ENCODE measurements at places on chromosomes 11 and 22.

DNA sequence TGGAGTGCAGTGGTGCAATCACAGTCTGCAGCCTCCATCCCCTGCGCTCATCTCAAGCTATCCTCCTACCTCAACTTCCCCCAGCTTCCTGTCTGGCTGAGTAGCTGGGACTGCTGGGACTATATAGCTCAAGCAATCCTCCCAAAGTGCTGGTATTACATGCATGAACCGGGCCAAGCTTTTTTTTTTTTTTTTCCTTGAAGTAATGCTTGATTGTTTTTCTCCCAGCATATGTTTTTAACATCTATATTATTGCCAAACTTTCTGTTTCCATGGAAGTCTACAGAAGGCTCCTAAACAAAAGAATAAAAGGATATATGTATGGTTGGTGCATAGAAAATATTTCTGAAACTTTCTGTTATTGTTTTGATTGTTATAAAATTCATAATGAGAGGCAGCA, 853.6 kb downstream of the KCNA4 start:
- DNase-seq, result no peak

GRCh38 chr11:99069856-99070444, 49.2 kb downstream of the CNTN5 start:
- DNase-seq, result peak; percentile 45

DNA sequence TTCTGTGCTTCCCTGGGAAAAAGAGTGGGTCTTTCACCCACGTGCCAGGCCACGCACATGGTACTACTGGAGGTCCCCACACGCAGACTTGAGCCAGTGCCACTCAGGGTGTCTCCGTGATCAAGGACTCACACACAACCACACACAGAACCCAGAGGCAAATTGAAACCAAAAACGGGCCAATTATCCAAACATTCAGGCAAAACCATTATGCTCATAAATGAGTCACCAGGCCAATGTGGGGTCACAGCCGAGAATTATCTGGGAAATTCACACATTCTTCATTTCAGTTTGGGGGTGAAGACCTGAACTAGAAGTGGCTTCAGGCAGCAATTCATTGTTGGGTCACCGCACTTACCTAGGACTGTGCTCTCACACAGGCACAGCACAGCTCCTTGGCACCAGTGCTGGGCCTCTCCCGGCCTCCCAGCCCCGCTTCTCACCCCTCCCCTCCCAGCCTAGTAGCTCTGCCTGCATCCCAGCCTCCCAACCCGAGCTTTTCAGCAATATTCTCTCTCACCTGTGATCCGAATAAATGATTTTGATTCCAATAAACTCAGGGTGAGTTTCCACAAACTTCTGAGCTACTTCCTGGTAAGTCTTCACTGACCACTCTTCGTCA, 28.0 kb downstream of the ADA2 start:
- DNase-seq, result no peak

- DNase-seq, result no peak
Observed at GRCh38 chr11:78341841-78342240, 75.8 kb downstream of the GAB2 start.

- no peak for DNase-seq
Observed at GRCh38 chr22:17874231-17874905, 100.1 kb upstream of the BID start.

DNA sequence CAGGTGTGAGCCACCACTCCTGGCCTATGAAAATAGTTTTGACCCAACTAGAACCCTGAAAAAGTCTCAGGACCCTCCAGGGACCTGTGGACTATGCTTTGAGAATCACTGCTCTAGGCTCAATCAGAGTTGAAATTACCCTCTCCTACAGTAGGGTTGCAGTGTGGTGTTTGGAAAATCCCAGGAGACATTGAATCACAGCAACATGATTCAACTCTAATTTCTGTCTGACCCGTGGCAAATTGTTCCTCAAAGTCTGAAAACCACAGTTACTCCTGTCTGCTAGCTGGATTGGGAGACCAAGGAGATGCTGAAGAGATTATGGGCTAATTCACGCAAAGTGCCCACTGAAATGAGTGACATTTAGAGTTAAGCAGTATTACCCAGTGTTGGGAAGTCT, 5.4 kb upstream of the MTMR3 start:
- no peak for DNase-seq

- no peak for DNase-seq
Observed at GRCh38 chr11:3157381-3158130, 7.6 kb downstream of the OSBPL5 start.

DNA sequence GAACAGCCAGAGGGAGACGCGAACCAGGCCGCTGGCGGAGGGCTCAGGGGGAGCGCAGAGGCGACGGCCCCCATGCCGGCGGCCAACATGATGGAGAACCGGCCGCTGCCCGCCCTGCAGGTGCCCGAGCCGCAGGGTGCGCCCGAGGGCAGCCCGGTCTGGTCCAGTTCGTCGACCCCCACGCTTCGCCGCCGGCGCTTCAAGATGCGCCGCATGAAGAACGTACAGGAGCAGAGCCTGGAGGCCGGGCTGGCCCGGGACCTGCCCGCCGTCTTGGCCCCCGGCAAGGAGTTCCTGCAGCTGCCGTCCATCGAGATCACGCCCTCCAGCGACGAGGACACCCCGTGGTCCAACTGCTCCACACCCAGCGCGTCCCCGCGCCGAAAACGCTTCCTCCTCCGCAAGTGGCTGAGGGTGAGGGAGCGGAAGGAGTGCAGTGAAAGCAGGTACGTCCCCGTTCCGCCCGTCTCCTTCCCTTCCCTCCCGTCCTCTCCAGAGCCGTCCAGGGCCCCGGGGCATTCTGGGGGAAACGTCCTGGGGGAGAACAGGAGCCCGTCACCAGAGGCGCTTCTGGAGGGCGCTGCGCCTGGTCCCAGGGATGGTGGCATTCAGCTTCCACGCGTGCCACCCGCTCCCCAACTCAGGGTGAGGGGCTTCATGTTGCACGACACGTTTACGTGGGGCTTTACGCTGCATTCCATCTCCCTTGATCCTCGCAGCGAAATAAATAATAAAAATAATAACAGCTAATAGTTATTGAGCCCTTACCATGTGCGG, 840 bp downstream of the GRAMD1B start:
- peak; percentile 81 for DNase-seq

DNA sequence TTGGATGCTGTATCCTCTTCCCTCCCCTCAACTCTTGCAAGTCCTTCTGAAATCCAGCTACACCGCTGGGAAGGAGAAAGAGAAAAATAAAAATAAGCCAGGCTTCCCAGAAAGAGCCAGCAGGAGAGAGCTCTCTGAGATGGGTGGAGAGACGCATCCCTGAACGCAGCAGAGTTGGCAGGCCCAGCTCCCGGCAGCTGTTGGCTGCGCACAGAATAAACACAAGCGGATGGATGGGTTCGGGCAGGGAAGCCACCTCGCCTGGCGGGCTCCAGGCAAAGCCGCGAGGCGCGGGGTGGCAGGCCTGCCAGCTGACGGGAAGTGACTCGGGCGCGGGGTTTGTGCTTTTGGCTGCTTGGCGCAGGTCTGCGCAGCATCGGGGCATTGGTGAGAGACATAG, 537.7 kb downstream of the MIAT start:
- no peak for DNase-seq

DNA sequence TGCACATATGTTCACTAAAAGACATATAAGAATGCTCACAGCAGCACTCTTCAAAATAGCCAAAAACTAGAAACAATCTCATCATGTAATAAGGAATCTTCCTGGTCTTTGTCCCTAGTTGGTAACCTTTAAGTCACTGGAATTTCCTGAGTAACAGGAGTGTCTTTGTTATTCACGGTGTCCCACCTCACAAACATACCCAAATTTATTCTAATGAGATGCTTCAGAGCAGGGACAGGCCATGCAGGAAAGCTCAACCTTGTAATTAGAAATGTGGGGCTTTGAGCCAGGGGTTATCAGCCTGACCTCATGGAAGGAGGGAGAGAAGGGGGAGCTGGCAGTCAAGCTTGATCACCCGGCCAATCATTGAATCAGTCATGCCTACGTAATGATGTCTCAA, 40.3 kb upstream of the NFRKB start:
- peak; percentile 83 for DNase-seq

GRCh38 chr11:116107229-116107628, 603.0 kb upstream of the CADM1 start:
- peak; percentile 78 for DNase-seq

GRCh38 chr11:3984896-3985295, 109.7 kb upstream of the RRM1 start:
- peak; percentile 63 for DNase-seq

DNA sequence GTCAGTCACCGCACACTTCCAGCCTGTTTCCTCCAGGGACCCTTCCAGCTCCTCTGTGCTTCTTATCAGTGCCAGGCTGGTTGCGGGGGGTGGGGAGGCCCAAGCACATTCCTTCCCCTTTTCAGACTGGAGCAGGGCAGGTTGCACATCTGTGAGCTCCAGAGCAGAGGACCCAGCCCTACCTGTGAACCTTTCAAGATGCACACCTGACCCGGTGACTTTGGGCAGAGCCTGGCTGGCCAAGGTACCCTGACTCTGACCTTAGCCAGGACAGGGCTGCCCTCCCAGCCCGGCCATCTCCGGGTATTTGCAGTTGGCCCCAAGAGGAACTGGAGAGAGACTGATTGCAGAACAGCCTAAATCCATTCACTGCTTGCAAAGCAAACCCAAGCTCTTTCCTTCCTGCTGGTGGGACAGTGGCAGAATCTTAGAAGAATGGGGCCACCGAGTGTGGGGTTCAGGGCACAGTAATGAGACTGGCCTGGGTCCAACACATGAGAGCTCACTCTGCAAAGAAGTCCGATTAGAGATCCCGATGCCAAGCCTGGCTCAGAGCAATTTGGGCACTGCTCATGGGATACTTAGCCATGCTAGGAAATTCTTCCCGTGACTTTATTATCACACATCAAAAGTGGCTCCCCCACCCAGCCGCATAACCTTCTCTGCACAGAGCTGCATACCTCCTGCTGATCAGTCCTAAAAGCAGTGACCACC, 64.7 kb upstream of the CCND1 start:
- DNase-seq, result no peak

DNA sequence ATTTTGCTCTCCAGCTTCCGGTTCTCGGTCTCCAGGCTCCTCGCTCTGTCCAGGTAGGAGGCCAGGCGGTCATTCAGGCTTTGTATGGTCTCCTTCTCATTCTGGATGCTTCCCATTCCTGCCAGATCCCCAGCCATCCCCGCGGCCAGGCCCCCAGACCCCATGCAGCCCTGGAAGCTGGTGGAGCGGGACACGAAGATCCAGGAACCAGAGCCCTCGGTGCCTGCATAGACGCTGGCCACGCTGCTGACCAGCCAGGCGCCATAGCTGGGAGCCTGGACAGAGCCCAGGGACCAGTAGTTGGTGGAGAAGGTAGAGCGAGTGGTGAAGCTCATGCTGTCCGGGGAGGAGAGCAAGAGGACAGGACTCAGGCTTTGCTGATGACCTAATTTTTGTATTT, 11.8 kb downstream of the KLHL22 start:
- DNase-seq, result no peak

- DNase-seq, result no peak
Observed at GRCh38 chr11:105942921-105943320, 79.1 kb downstream of the MSANTD4 start.

- no peak for DNase-seq
Observed at GRCh38 chr11:34647131-34647530, 26.2 kb downstream of the EHF start.

DNA sequence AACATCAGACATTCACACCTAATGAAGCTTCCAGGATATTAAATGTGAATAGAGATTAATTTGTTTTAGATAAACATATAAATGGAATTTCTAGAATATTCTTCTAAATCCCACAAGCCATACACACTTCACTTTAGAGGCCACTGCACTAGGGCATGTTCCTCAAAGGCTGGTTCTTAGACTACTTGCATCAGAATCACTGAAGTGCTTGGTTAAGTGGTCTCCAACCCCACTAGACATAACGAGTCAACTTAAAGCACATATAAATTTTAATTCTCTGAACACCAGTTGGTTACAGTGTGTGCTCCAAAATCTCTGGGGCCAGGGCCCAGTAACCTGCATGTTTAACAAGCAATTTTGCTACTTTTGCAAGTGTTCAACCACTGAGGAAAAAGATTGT, 7.9 kb upstream of the ALKBH8 start:
- no peak for DNase-seq

GRCh38 chr11:127230392-127230791, 229.8 kb upstream of the KIRREL3 start:
- no peak for DNase-seq

- DNase-seq, result no peak
Observed at GRCh38 chr11:47220401-47220821, 5.6 kb downstream of the DDB2 start.

- DNase-seq, result no peak
Observed at GRCh38 chr11:19845626-19846025, 133.0 kb downstream of the NAV2 start.

GRCh38 chr11:61978703-61979661, 11.5 kb upstream of the FTH1 start:
- no peak for DNase-seq

DNA sequence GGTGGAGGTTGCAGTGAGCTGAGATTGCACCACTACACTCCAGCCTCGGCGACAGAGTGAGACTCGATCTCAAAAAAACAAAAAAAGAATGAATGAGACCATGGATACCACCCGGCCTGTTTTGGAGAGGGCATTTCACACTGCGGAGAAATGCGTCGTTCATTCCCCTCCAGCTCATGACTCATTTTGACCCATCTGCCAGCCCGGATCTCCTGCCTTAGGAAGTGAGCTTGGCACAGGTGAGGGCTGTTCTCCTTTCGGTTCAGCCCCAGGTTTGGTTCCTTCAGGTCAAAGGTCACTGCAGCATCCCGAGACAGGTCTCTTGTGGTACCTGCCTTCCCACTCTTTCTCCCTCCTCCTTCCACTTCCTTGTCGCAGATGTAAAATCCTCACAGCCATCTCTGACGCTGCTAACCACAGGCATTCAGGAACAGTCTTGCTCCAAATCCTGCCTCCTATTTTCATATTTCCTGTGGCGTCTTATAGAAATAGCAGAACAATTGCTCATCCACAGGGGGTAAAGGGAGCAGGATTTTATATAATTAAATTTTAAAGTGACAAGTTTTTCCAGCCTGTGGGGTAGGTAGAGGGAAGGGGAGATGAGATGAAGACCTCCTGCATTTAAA, 517.9 kb downstream of the NTM start:
- no peak for DNase-seq

- DNase-seq, result no peak
Observed at GRCh38 chr11:88454881-88455280, 117.3 kb upstream of the CTSC start.

- DNase-seq, result peak; percentile 51
Observed at GRCh38 chr11:36711104-36711825, 113.2 kb upstream of the RAG2 start.

GRCh38 chr11:125165111-125165842, 726 bp downstream of the PKNOX2 start:
- DNase-seq, result peak; percentile 54

- peak; percentile 86 for DNase-seq
Observed at GRCh38 chr22:20437613-20438426, at the start of gene SCARF2. Gene SCARF2 (minus strand): TSS chr22:20437825. CDS start chr22:20437754, 71 bp downstream.

- no peak for DNase-seq
Observed at GRCh38 chr22:40153705-40154104, 24.0 kb upstream of the TNRC6B start.
